ENCODE measurements at places on chromosomes 4 and X. TPM values are rescaled to one million over a fixed set of nuclear protein-coding genes. Genes with fewer than 3 reads are reported as not detected.

Gene TMPRSS11D
- total RNA-seq, result 165 TPM

Gene PRDM8
- total RNA-seq, result 0.11 TPM

Gene TRIM60
- total RNA-seq, result not detected

GRCh38 chrX:79154596-79155359 lies 10.3 kb downstream of the GPR174 start:
- no peaks in the 10 kb centered on the region for H3K27me3 ChIP-seq
- no peak for DNase-seq
- no peak overlapping the region for H3K27ac ChIP-seq
- no peaks in the 10 kb centered on the region for H3K4me1 ChIP-seq

DNA sequence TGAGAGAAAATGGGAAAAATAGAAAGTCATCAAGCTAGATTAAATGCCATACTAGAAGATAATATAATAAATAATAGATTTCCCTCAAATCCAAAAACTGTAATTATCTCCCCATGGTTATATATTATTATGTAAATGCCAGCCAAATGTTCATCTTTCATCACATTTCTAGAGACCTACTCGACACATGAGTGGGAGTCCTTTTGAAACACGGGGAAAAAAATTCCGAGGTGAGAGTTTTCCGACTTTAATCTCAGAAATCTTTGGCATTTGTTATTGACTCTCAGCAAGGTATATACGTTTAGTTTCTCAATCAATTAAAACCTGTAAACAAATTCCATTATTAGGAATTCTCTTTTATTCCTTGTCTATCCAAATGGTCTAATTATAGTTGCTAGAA lies 465.4 kb upstream of the SMIM31 start:
- H3K27ac ChIP-seq, result no peak overlapping the region
- no peak for DNase-seq
- H3K4me1 ChIP-seq, result no peaks in the 10 kb centered on the region
- H3K4me3 ChIP-seq, result no peak overlapping the region
- no peaks in the 10 kb centered on the region for H3K36me3 ChIP-seq
- no peaks in the 10 kb centered on the region for H3K27me3 ChIP-seq

DNA sequence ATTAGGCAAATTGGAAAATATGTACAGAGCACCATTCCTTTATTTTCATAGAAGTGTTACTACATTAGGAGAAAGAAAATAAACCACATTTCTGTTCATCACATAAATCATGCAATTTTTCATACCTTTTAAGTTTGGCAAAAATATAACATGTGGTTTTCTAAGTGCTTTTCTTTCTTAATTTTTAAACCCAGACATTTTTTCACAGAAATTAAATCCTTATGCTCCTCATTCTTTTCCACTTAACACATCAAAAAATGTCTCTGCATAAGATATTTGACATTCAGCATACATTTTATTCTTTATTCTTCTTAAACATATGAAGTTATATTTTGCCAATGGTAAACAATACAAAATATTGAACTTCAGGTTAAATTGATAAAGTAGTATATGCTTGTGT lies 826.6 kb upstream of the SLIT2 start:
- H3K36me3 ChIP-seq, result no peaks in the 10 kb centered on the region
- no peak overlapping the region for H3K4me3 ChIP-seq
- DNase-seq, result no peak
- no peaks in the 10 kb centered on the region for H3K27me3 ChIP-seq
- H3K27ac ChIP-seq, result no peak overlapping the region
- H3K4me1 ChIP-seq, result no peaks in the 10 kb centered on the region

- no peak for DNase-seq
- H3K36me3 ChIP-seq, result no peaks in the 10 kb centered on the region
- peaks cover 10% of the 10 kb centered on the region for H3K4me1 ChIP-seq
- no peak overlapping the region for H3K27ac ChIP-seq
- no peaks in the 10 kb centered on the region for H3K27me3 ChIP-seq
Observed at GRCh38 chr4:119237642-119238041, 25.1 kb downstream of the USP53 start.

- H3K4me1 ChIP-seq, result peaks cover 36% of the 10 kb centered on the region
- no peak for DNase-seq
- no peak overlapping the region for H3K27ac ChIP-seq
- no peaks in the 10 kb centered on the region for H3K36me3 ChIP-seq
Observed at GRCh38 chr4:338759-339097, 1.1 kb downstream of the ZNF141 start.

Data from esophagus squamous epithelium (tissue), 5 donors.